ENCODE measurements at places on chromosomes 11 and 22. TPM values are rescaled to one million over a fixed set of nuclear protein-coding genes. Genes with fewer than 3 reads are reported as not detected.
A peak's percentile ranks its signal among the peaks of the same experiment; 100 is the strongest.

- no peaks in the 10 kb centered on the region for H3K27me3 ChIP-seq
- H3K4me1 ChIP-seq, result no peaks in the 10 kb centered on the region
Measured at GRCh38 chr22:36022162-36022561, 6.5 kb downstream of the RBFOX2 start.

GRCh38 chr22:36894266-36894665 lies 19.2 kb upstream of the CSF2RB start:
- H3K27ac ChIP-seq, result no peak overlapping the region
- no peaks in the 10 kb centered on the region for H3K4me1 ChIP-seq
- H3K4me3 ChIP-seq, result no peak overlapping the region
- H3K27me3 ChIP-seq, result no peaks in the 10 kb centered on the region

GRCh38 chr11:132343445-132344175 lies 973.2 kb downstream of the NTM start:
- H3K27me3 ChIP-seq, result no peaks in the 10 kb centered on the region
- H3K36me3 ChIP-seq, result no peaks in the 10 kb centered on the region
- no peak overlapping the region for H3K27ac ChIP-seq
- no peak overlapping the region for H3K4me3 ChIP-seq
- no peaks in the 10 kb centered on the region for H3K4me1 ChIP-seq

- DNase-seq, result no peak
- H3K36me3 ChIP-seq, result no peaks in the 10 kb centered on the region
- H3K4me1 ChIP-seq, result no peaks in the 10 kb centered on the region
- no peak overlapping the region for H3K27ac ChIP-seq
Measured at GRCh38 chr11:120950880-120951279, 73.0 kb upstream of the TBCEL start.

DNA sequence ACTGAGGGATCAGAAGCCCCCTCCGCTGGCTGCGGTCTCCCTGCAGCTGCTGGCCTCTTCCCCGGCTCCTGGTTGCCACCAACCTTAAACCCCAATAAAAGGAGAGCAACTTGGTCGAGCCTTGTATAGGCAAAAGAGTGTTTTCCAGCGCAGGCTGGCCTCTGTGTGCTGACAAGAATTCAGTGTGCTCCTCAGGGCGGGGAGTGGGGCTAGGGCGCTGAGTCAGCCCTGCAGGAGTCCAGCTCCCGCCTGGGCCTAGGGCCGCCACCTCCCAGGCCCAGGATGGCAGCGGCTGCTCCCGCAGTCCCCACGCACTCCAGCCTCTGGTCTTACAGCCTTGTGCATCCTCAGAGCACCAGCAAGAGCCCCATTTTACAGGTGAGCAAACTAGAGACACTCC lies at the start of gene SHISAL1:
Gene SHISAL1 (minus strand): TSS at position 186 of the 400 bp plus-strand sequence. CDS start 12,006 bp downstream, outside the sequence.
- H3K27me3 ChIP-seq, result no peaks in the 10 kb centered on the region
- H3K4me3 ChIP-seq, result peak within 1 kb of the TSS; percentile 6
- DNase-seq, result no peak
- H3K36me3 ChIP-seq, result no peaks in the 10 kb centered on the region
- H3K4me1 ChIP-seq, result no peaks in the 10 kb centered on the region

GRCh38 chr11:133064152-133064877 lies 468.0 kb downstream of the OPCML start:
- DNase-seq, result no peak
- H3K27ac ChIP-seq, result no peak overlapping the region
- H3K4me3 ChIP-seq, result peak overlapping the region; percentile 31
- H3K27me3 ChIP-seq, result peaks cover 1% of the 10 kb centered on the region
- H3K4me1 ChIP-seq, result no peaks in the 10 kb centered on the region

DNA sequence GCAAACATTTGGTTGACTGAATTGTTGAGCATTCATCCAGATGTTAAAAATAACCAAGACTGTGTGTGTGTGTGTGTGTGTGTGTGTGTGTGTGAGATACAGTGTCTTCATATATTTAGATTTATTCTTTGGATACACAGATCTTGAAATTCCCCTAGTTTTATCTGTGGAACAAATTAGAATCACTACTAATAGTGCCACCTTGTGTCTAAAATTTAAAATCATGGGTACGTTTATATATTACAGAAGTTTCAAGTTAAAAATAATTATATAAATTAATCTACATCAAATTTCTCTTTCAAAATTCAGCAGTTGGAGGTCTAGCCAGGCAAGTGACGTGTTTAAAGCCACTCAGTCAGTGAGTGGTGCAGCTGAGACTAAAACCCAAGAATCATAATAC lies 1566.2 kb upstream of the TENM4 start:
- H3K27ac ChIP-seq, result no peak overlapping the region
- DNase-seq, result no peak
- no peaks in the 10 kb centered on the region for H3K4me1 ChIP-seq

DNA sequence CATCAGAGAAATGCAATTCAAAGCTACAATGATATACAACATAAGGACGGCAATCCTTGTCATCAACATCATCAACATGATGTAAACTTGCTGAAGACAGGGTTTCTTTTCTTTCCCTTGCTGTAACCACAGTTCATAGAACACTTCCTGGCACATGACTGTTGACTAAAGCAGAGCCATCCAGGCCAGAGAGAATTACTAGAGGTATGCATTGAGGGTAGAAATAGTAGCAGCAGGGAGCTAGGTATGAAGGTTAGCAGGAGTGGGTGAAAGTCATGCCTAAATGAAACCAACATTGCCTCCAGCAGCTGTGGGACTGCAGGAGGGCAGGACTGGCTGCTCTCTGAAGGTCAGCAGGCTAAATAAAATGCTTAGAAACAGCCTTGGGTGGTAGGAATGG lies 103.7 kb downstream of the LRRC32 start:
- H3K27me3 ChIP-seq, result no peaks in the 10 kb centered on the region
- no peaks in the 10 kb centered on the region for H3K36me3 ChIP-seq
- H3K4me1 ChIP-seq, result no peaks in the 10 kb centered on the region
- no peak for DNase-seq
- H3K4me3 ChIP-seq, result no peak overlapping the region
- H3K27ac ChIP-seq, result no peak overlapping the region

DNA sequence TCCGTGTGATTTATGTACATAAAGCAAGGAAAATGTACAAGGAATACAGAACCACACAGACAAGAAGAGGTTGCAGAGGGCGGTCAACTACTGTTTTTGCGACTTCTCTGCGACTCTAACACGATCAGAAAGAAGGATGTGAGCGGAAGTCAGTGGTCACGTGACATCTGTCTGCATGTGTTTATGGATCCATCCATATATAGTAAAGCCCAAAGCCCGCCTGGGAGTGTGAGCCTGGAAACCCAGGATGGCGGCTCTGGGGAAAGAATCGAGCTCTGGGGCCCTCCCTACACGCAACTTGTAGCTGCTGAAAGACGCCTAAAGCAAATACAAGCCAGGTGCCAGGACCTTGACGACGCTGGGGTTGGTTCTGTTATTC lies 8.8 kb downstream of the OSBPL5 start:
- no peaks in the 10 kb centered on the region for H3K27me3 ChIP-seq
- H3K36me3 ChIP-seq, result no peaks in the 10 kb centered on the region
- DNase-seq, result no peak
- H3K4me3 ChIP-seq, result no peak overlapping the region

DNA sequence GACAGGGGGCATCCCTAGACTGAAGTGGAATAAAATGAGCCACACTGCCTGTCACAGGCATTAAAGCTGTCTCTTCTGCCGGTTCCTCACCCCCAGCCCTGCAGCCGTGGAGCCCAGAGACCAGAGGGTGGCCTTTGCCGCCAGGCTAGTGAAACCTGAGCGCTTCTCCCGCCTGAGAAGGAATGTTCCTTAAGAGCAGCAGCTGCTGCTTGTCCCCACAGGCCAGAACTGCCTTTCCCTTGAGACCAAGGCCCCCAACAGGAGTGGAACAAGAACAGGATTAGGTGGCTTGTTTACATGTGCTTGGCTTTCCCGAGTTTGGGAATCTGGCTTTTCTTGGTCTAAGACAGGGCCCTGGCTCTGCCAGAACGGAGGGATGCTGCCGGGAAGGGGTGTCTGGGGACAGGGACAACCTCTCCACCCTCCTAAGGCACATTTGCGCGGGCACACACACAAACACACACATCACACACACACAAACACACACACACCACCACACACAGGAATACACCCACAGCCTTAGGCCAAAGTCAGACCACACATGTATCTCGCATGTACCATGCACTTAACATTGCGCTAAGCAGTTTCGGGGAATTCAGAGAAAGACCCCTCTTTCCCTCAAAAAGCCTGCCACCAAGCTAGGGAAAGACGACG lies 91.8 kb downstream of the FEZ1 start:
- no peak overlapping the region for H3K4me3 ChIP-seq
- H3K4me1 ChIP-seq, result no peaks in the 10 kb centered on the region
- no peak for DNase-seq
- H3K27me3 ChIP-seq, result no peaks in the 10 kb centered on the region
- peak overlapping the region; percentile 11 for H3K27ac ChIP-seq
- no peaks in the 10 kb centered on the region for H3K36me3 ChIP-seq

DNA sequence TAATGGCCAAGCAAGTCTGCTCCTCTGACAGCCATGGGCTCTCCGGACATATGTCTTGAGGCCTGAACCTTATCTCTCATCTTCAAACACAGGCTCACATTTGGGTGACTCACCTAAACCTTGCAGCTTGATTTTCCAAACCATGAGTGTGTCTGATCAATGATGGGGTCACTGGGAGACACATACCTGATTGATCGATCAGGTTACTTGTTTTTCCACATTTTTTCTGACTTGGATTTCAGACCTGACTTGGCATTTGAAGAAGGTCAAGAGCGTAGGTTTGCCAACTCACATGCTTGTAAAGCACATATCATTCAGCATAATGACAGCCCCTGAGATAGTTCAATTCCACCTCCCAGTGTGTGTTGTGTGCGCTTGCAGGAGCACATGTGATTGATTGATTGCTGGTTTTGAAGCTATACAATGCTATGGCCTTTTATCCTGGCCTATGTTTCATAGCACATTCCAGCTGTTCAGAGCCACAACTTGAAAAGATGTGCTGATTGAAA lies 116.7 kb upstream of the KIRREL3 start:
- no peak for DNase-seq
- no peak overlapping the region for H3K4me3 ChIP-seq
- H3K27me3 ChIP-seq, result no peaks in the 10 kb centered on the region

DNA sequence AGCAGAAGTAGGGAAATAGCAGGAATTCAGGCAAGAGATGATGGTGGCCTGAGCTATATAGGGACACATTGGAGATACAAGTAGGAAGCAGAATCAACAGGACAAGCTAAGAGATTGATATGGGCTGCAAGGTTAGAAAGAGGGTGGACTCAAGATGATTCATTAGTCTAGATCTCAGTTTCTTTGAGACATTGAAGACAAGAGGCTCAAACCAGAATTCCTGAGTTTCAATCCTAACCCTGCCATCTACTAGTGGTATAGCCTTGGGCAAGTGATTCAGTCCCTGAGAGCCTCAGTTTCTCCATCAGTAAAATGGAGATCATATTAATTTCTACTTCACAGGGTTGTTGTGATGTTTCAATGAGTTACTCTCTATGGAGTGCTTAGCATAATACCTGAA lies 53.1 kb upstream of the NAV2 start:
- no peaks in the 10 kb centered on the region for H3K36me3 ChIP-seq
- peak overlapping the region; percentile 53 for H3K27ac ChIP-seq
- no peak overlapping the region for H3K4me3 ChIP-seq
- DNase-seq, result no peak
- no peaks in the 10 kb centered on the region for H3K4me1 ChIP-seq
- H3K27me3 ChIP-seq, result no peaks in the 10 kb centered on the region

DNA sequence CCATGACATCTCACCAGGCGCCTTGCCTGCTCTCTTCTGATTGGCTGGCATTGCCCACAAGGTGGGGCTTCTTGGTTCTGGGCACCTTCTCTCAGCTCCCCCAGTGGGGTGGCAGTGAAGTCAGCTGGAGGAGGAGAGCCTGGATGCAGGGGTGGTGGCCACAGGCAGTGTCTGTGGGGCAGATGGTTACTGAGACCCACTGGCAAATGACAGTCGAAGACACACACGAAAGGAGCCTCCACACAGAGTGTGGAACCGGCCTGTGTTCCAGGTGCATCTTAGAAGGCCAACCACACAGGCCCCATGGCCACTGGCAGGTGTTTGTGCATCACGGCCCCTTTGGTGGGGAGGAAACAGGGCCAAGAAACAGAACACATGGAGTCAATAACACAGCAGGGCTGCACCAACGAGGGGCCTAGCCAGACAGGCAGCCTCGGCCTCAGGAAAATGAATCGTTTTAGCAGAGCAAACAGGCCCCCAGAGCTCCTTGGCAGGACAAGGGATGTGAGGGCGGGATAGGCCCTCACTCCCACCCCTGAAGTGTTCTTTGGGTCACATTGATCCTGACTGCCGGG lies 683.4 kb downstream of the TBC1D22A start:
- no peaks in the 10 kb centered on the region for H3K27me3 ChIP-seq
- DNase-seq, result no peak
- H3K27ac ChIP-seq, result no peak overlapping the region
- no peaks in the 10 kb centered on the region for H3K4me1 ChIP-seq
- H3K36me3 ChIP-seq, result no peaks in the 10 kb centered on the region

DNA sequence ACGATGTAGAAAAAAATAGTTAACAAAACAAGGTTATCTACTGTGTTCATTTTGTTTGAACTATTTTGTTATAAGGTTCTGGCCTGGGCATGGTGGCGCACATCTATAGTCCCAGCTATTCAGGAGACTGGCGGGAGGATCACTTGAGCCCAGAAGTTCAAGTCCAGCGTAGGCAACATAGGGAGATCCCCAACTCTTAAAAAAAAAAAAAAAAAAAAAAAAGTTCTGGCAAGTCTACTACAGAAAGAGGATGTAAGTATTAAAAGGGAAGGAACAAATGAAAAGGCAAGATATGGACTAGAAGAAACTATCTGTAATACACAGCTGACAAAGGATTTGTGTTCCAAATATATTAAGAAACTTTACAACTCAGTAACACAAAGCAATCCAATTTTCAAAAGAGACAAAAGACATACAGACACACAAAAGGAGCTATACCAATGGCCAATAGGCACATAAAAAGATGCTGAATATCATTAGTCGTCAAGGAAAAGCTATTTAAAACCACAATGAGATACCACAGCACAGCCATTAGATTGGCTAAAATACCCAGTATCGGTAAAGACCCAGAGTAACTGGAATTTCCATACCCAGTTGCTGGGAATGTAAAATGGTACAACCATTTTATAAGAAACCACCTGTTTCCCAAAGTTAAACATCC lies 27.4 kb downstream of the RRAS2 start:
- no peaks in the 10 kb centered on the region for H3K4me1 ChIP-seq
- H3K27ac ChIP-seq, result no peak overlapping the region
- no peak overlapping the region for H3K4me3 ChIP-seq

GRCh38 chr11:104705490-104706190 lies 192.6 kb downstream of the CASP12 start:
- no peaks in the 10 kb centered on the region for H3K4me1 ChIP-seq
- DNase-seq, result peak; percentile 21
- no peaks in the 10 kb centered on the region for H3K27me3 ChIP-seq
- no peak overlapping the region for H3K4me3 ChIP-seq

- H3K27ac ChIP-seq, result no peak overlapping the region
- no peak overlapping the region for H3K4me3 ChIP-seq
- DNase-seq, result no peak
- H3K27me3 ChIP-seq, result no peaks in the 10 kb centered on the region
- no peaks in the 10 kb centered on the region for H3K4me1 ChIP-seq
- H3K36me3 ChIP-seq, result no peaks in the 10 kb centered on the region
Measured at GRCh38 chr11:7609521-7609920, 63.8 kb downstream of the CYB5R2 start.

Gene TNNI2
- not detected for total RNA-seq

Gene BEST1
- total RNA-seq, result 1.5 TPM

Gene KCNE3
- 8.2 TPM for total RNA-seq

Gene KLHL22
- 51.3 TPM for total RNA-seq

All from prostate gland (tissue), 2 donors.